ENCODE measurements at places on chromosomes 7 and 10. TPM values are rescaled to one million over a fixed set of nuclear protein-coding genes. Genes with fewer than 3 reads are reported as not detected.

DNA sequence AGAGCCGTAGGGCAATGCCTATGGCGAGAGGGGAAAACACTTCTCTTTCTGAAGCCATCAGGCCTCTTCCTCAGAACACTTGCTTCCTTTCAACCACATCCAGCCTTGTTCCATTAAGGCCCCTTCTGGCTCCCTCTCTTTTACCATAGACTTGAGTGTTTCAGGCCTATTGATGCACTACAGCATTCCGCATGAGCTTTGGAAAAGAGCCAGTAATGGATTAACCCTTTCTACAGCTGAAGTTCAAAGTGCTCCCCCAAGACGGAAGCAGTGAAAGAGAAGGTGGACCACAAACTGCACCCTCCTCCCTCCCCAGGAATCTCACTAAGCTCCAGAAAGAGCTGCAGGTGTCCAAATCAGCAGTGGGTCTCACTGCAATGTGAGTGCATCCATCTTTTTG is 102.7 kb upstream of the C7orf33 start:
- no peak for DNase-seq

ANKRD30A gene
- total RNA-seq = not detected

- DNase-seq = no peak
Observed at GRCh38 chr10:74077416-74077815, 73.2 kb downstream of the AP3M1 start.

ELN gene
- total RNA-seq = 39.6 TPM

PDK4 gene
- total RNA-seq = 2,183 TPM

DNA sequence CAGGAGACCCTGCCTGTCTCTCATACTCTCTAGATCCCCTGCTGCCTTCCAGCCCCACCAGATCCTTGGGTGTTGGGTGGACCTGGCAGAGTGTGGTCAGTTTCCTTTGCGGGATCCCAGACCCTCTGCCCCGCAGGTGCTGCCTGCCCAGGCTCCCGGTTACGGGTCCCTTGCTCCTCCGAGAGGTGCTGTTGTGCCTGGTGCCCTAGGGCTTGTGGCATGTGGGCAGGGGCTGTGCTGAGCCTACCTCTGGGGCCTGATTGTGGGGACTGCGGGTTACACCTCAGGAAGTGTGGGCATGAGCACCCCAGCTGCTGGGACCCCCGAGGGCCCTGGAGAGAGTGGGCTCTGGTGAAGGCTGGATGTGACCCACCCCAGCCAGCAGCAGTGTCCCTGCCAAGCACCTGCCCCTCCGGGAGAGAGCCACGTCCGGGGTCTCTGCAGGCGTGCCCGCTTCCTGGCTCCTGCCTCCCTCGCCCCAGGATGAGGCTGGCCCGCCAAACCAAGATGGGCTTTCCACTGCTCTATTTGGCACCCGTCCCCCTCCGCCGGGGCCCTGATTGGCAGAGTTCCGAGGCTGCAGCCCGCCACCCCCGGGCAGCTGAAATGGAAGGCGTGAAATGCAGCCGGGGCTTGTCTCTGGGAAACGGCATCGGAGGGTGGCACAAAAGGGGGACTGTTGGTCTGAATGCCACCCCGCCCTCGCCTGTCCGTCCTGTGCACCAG is 17.0 kb downstream of the CLIP2 start:
- DNase-seq = no peak

WDFY4 gene
- total RNA-seq = 2.2 TPM

All from heart right ventricle (tissue), 16 donors.